ENCODE measurements at places on chromosomes 6 and 20. TPM values are rescaled to one million over a fixed set of nuclear protein-coding genes. Genes with fewer than 3 reads are reported as not detected.

The AGER gene
- 0.16 TPM for total RNA-seq

The PSORS1C2 gene
- not detected for total RNA-seq

The TLDC2 gene
- total RNA-seq: 0.18 TPM

The BAG2 gene
- total RNA-seq: 8.2 TPM

The BPIFA1 gene
- total RNA-seq: not detected

The AKAP12 gene
- total RNA-seq: 196 TPM

The CALHM5 gene
- 6.8 TPM for total RNA-seq

The BHLHE23 gene
- total RNA-seq: not detected

The MOXD1 gene
- 78.8 TPM for total RNA-seq

The ADGRF5 gene
- 15.9 TPM for total RNA-seq

The PI3 gene
- total RNA-seq: not detected

The DEFB124 gene
- not detected for total RNA-seq

The MEI4 gene
- not detected for total RNA-seq

The MLIP gene
- not detected for total RNA-seq

The LY6G6C gene
- total RNA-seq: not detected

The MRPS10 gene
- total RNA-seq: 63.4 TPM

The PIGU gene
- 21.1 TPM for total RNA-seq

The TRIM31 gene
- total RNA-seq: not detected

The PSORS1C1 gene
- total RNA-seq: 7.0 TPM

The RIMS1 gene
- total RNA-seq: not detected

The PPP2R5D gene
- total RNA-seq: 60.9 TPM

The TRPC4AP gene
- total RNA-seq: 53.0 TPM

The SLC17A1 gene
- not detected for total RNA-seq
